Left lung (tissue), 14 donors: ENCODE measurements at places on chromosomes 7 and 10. TPM values are rescaled to one million over a fixed set of nuclear protein-coding genes. Genes with fewer than 3 reads are reported as not detected.

- no peaks in the 10 kb centered on the region for H3K4me1 ChIP-seq
- no peak overlapping the region for H3K4me3 ChIP-seq
- DNase-seq: no peak
- H3K27ac ChIP-seq: no peak overlapping the region
These were observed 123.0 kb upstream of the ZNF32 start for GRCh38 chr10:43771675-43772074.

The SRPK2 gene
- polyA plus RNA-seq: 52.4 TPM

DNA sequence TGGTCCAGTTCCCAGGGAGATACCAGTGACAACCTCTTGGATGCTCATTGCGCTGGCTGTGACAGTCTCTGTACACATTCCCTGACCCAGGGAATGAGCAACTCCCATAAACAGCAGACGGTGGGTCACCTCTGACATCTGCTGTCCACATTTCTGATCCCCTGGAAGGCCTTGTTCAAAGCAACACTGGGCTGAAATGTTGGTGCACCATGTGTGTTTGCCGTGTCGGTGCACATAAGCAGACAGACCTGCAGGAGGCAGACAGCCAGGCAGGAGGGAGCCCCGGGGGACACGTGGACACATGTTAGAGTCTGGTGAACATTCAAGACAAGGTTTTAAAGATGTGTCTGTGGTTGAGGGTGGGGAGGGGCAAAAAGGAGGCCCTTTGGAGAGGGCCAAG, 254.9 kb downstream of the PLXNA4 start:
- H3K27me3 ChIP-seq: no peaks in the 10 kb centered on the region
- H3K4me1 ChIP-seq: no peaks in the 10 kb centered on the region
- no peak for DNase-seq
- no peak overlapping the region for H3K4me3 ChIP-seq
- H3K27ac ChIP-seq: no peak overlapping the region

- peaks cover 16% of the 10 kb centered on the region for H3K4me1 ChIP-seq
- H3K4me3 ChIP-seq: no peak overlapping the region
- no peaks in the 10 kb centered on the region for H3K27me3 ChIP-seq
- no peak overlapping the region for H3K27ac ChIP-seq
These were observed 103.9 kb downstream of the CDK6 start for GRCh38 chr7:92732316-92733036.

The ZNF239 gene
- polyA plus RNA-seq: 11.1 TPM

GRCh38 chr7:24199978-24200377, 84.0 kb upstream of the NPY start:
- H3K4me1 ChIP-seq: no peaks in the 10 kb centered on the region
- H3K27me3 ChIP-seq: no peaks in the 10 kb centered on the region
- no peak for DNase-seq
- no peaks in the 10 kb centered on the region for H3K36me3 ChIP-seq
- H3K4me3 ChIP-seq: no peak overlapping the region

The RAMP3 gene
- 12.5 TPM for polyA plus RNA-seq

The TMEM243 gene
- 85.4 TPM for polyA plus RNA-seq

The CABCOCO1 gene
- polyA plus RNA-seq: 2.2 TPM

The PON3 gene
- polyA plus RNA-seq: 13.5 TPM

GRCh38 chr7:44284881-44285541, 40.4 kb downstream of the CAMK2B start:
- no peak overlapping the region for H3K27ac ChIP-seq
- no peaks in the 10 kb centered on the region for H3K27me3 ChIP-seq
- H3K36me3 ChIP-seq: no peaks in the 10 kb centered on the region
- DNase-seq: no peak
- H3K4me3 ChIP-seq: no peak overlapping the region
- no peaks in the 10 kb centered on the region for H3K4me1 ChIP-seq

The SLC39A12 gene
- not detected for polyA plus RNA-seq

DNA sequence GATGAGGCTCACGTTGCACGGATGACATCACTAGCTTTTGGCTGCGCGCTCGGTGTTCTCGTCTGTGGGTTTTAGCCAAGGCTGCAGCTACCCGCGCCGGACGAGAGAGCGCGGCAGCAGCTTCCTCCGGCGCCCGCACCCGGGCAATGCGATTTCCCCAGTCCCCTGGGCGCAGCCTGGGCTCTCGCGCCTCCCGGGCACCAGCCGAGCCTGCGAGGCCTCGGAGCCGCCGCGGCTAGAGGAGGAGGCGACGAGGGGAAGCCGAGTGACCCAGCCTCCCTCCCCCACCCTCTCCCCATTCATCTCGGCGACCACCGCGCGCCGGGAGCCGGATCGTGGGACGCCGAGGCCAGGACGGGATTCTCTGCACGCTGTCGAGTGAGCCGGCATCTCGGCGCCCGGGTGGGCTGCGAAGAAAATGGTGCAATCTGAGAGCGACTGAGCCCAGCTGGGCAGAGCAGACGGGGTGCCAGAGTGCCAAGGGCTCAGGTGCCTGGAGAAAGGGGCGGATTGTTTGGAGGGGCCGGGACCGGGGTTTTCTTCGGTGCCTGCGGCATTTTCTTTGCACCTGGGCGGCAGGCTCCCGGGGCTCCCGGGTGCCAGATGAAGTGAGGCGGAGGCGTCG, 1.2 kb upstream of the TMEM178B start:
- peaks cover 98% of the 10 kb centered on the region for H3K27me3 ChIP-seq
- H3K27ac ChIP-seq: no peak overlapping the region
- no peaks in the 10 kb centered on the region for H3K36me3 ChIP-seq
- no peak for DNase-seq

The CRHR2 gene
- 0.24 TPM for polyA plus RNA-seq

The MRLN gene
- 0.59 TPM for polyA plus RNA-seq

DNA sequence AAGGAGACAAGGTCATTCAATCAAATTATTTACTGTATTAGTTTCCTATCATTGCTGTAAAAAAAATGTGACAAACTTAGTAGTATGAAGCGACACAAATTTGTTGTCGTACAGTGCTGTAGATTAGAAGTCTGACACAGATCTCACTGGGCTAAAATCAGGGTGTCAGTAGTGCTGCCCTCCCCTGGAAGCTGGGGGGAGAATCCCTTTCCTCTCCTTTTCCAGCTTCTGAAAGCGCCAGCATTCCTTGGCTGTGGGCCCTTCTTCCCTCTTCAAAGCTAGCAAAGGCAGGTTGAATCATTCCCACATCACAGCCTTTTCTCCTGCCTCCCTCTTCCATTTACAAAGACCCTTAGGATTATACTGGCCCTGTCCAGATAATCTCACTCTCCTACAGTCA, 28.0 kb downstream of the VPS41 start:
- DNase-seq: no peak
- H3K36me3 ChIP-seq: no peaks in the 10 kb centered on the region
- no peaks in the 10 kb centered on the region for H3K27me3 ChIP-seq
- H3K4me1 ChIP-seq: peaks cover 4% of the 10 kb centered on the region
- no peak overlapping the region for H3K27ac ChIP-seq

- peak; percentile 62 for DNase-seq
- no peaks in the 10 kb centered on the region for H3K4me1 ChIP-seq
- no peaks in the 10 kb centered on the region for H3K36me3 ChIP-seq
- no peak overlapping the region for H3K27ac ChIP-seq
- H3K27me3 ChIP-seq: no peaks in the 10 kb centered on the region
- H3K4me3 ChIP-seq: no peak overlapping the region
These were observed 8.9 kb upstream of the CUBN start for GRCh38 chr10:17138460-17139042.

GRCh38 chr10:33657913-33658312, 323.4 kb upstream of the NRP1 start:
- no peak overlapping the region for H3K4me3 ChIP-seq
- no peaks in the 10 kb centered on the region for H3K4me1 ChIP-seq
- no peak overlapping the region for H3K27ac ChIP-seq
- no peaks in the 10 kb centered on the region for H3K27me3 ChIP-seq
- DNase-seq: no peak
- no peaks in the 10 kb centered on the region for H3K36me3 ChIP-seq

- no peak for DNase-seq
- peaks cover 74% of the 10 kb centered on the region for H3K4me1 ChIP-seq
- H3K27me3 ChIP-seq: no peaks in the 10 kb centered on the region
- no peak overlapping the region for H3K27ac ChIP-seq
- H3K4me3 ChIP-seq: no peak overlapping the region
- H3K36me3 ChIP-seq: peaks cover 56% of the 10 kb centered on the region
These were observed 61.5 kb upstream of the TM9SF3 start for GRCh38 chr10:96648297-96648696.

DNA sequence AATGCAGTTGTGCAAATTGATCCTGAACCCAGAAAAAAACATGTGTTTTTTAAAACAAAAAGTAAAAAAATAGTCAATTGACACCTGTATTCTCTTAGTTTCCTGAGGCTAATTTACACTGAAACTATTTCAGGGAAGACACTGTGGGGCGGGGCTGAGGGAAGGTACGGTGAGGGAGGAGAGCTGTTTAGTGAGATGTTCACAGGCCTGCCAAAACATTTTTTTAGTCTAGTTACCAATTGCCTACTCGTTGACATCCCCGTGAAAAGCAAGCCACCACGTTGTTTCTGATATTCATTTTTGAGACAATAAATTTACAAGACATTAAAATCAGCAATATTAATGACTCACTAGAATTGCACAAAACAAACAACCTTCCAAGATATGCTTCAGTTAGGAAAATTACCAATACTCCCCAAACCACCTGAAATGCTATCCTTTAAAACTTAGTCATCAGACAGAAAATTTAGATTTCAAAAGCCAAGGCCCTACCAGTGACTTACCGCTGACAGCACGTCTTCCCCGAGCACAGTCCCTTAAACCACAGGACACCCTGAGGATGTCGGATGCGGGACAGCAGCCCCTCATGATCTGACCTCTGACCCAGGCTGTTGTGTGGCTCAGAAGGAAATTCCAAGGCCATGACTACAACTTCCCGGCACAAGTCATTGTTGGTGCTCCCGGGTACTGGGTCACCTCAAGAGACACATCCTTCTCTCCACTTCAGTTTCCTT, 279.2 kb downstream of the PRPF18 start:
- H3K27ac ChIP-seq: peak overlapping the region; percentile 13
- H3K27me3 ChIP-seq: no peaks in the 10 kb centered on the region
- DNase-seq: no peak

The RET gene
- 2.1 TPM for polyA plus RNA-seq

DNA sequence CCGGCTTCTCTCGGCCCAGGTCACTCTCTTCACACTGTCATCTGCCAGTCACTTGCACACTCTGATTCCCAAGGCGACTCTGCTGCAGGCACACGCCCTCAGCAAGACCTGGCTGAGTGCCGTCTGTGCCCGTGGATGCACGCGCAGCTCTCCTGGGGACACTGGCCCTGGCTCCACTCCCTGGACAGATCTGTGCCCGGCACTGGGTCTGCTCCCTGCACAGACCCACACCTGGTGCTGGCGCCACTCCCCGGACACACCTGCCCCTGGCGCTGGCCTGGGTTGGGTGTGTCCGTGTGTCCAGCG, 133.2 kb downstream of the DNAJB6 start:
- no peaks in the 10 kb centered on the region for H3K27me3 ChIP-seq
- H3K27ac ChIP-seq: no peak overlapping the region
- H3K36me3 ChIP-seq: no peaks in the 10 kb centered on the region
- no peaks in the 10 kb centered on the region for H3K4me1 ChIP-seq
- no peak for DNase-seq
- no peak overlapping the region for H3K4me3 ChIP-seq
